Cortex of kidney (tissue), 1 donor: ENCODE measurements at places on chromosomes 5 and 9.

GRCh38 chr9:127036437-127036836 is 86.0 kb downstream of the ANGPTL2 start:
- no peak for DNase-seq

- DNase-seq, result no peak
Measured at GRCh38 chr9:27489087-27489876, 34.8 kb upstream of the IFNK start.

DNA sequence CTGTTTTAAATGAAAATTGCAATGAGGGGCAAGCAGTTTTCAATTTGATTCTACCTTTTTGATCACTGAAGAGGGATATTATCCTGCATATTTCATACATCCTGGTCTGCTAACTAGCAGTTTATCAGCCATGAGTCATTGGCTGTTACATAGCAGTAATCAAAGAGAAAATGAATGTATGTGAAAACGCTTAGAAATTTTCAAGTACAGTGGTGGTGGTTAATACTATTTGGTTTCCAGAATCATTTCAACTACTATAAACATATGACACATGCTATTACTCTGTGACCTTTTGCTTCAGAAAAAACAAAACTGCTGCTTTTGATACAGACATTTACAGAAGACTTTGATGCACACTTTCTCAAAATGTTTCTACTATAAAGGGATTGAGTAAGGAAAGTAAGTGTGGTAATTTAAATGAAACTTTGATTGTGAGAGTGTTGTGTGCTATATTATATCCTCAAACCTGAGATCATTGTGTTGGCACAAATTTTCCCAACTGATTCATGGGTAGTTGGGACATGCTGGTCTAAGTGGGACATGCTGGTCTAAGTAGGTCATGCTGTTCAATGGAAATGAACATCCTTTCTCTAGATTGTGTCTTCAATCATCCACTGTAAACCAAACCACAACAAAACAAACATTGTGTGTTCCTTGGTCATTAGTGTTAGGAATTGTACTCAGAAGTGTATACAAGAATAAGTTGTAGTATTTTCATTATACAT is 5.1 kb downstream of the RNF14 start:
- no peak for DNase-seq

DNA sequence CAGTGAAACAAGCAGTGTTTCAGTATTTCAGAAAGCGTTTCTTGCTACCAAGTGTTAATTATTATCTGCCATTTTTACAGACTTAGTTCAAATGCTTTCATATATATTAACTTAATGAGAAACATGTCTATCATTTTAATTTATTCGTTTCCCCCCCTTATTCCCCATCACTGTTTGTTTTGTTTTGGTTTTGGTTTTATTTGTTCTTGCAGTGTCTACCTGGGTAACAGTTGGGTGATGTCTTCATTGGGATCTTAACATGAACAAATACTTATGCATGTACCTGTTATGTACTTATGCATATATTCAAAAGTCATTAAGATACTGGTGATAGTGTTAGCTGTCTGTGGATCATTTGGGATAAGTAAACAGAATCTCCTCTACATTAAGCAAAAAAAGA is 108.0 kb downstream of the CDC42SE2 start:
- no peak for DNase-seq

DNA sequence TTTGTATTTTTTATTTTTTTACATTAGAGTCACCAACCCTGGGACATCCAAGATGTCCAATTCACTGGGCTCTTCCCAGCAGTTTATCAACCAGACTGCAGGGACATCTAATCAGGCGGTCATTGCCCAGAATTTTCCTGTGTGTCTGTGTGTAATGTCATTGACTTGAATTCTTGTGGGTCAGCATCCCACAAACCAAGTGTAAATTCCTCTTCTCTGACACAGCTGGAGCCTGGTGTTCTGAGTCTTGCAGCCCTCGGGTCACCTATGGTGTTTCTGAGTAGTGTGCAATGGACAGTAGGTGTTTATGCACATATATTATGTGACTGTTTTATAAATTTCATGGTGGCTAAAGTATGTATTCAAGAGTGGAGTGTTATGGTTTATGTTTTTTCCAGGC is 815.7 kb downstream of the SEMA5A start:
- DNase-seq, result no peak

DNA sequence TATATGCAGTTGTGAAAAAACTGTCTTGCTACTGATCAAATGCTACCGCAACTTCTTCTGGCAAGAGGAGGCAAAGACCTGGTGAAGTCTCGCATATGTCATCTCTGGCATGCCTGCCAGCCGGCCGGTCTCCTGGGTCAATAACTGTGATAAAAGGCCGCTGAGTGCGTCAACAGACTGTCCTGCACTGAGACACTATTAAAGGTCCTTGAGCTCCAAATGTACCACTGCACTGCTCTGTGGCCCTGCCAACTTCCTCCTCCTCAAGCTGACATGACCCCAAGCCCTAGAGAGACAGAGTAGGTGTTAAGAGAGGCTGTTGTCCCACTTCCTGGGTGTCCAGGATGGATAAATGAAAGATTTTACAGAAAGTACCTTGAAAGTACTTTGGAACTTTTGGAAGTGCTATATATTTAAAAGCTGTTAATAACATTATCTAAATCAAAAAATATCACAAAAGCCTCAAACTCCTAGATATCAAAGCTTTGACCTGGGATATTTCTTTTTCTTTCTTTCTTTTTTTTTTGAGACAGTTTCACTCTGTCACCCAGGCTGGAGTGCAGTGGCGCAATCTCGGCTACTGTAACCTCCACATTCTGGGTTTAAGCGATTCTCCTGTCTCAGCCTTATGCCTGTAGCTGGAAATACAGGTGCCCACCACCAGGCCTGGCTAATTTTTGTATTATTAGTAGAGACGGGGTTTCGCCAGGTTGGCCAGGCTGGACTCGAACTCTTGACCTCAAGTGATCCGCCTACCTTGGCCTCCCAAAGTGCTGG is 31.5 kb downstream of the RAPGEF1 start:
- no peak for DNase-seq

- DNase-seq, result no peak
Measured at GRCh38 chr9:113603773-113604172, 140.2 kb downstream of the RGS3 start.

- no peak for DNase-seq
Measured at GRCh38 chr9:38424918-38425317, 664 bp upstream of the IGFBPL1 start.

DNA sequence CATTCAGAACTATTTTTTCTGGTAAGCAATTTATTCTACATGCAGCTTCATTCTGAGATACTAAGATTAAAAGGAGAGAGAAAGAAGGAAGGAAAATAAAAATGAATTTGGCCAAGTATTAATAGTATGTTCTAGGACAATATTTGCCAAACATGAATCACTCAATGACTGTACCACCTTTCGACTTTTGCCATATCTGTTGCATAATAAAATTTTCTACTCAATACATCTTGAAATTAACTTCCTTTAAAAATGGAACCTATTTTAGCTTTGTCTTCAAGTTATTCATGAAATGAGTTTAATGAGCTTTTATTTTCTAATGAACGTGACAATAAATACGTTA is 111.8 kb downstream of the MARCHF3 start:
- DNase-seq, result no peak

- DNase-seq, result no peak
Measured at GRCh38 chr9:35960039-35960655, 2.2 kb upstream of the OR2S2 start.

GRCh38 chr9:121491111-121491510 is 8.5 kb downstream of the GGTA1 start:
- no peak for DNase-seq
